Epithelial cell of proximal tubule (primary cell): ENCODE measurements at places on chromosomes 4 and X. TPM values are rescaled to one million over a fixed set of nuclear protein-coding genes. Genes with fewer than 3 reads are reported as not detected.

LRCH2 gene
- total RNA-seq, result 0.75 and 2.2 TPM in 2 replicates

ART3 gene
- not detected in 2 replicates for total RNA-seq

UBA6 gene
- total RNA-seq, result 69.2 and 100 TPM in 2 replicates

RCHY1 gene
- total RNA-seq, result 11.2 and 37.3 TPM in 2 replicates

ITIH6 gene
- total RNA-seq, result not detected in 2 replicates

LPAR4 gene
- 0.52 and 4.5 TPM in 2 replicates for total RNA-seq

F8 gene
- total RNA-seq, result 0.22 and 2.5 TPM in 2 replicates

CT83 gene
- not detected in 2 replicates for total RNA-seq

CHM gene
- total RNA-seq, result 12.0 and 15.0 TPM in 2 replicates

ASMT gene
- not detected in 2 replicates for total RNA-seq

- no peak for DNase-seq
These were observed 58.4 kb downstream of the RXFP1 start for GRCh38 chr4:158580064-158580463.

DNA sequence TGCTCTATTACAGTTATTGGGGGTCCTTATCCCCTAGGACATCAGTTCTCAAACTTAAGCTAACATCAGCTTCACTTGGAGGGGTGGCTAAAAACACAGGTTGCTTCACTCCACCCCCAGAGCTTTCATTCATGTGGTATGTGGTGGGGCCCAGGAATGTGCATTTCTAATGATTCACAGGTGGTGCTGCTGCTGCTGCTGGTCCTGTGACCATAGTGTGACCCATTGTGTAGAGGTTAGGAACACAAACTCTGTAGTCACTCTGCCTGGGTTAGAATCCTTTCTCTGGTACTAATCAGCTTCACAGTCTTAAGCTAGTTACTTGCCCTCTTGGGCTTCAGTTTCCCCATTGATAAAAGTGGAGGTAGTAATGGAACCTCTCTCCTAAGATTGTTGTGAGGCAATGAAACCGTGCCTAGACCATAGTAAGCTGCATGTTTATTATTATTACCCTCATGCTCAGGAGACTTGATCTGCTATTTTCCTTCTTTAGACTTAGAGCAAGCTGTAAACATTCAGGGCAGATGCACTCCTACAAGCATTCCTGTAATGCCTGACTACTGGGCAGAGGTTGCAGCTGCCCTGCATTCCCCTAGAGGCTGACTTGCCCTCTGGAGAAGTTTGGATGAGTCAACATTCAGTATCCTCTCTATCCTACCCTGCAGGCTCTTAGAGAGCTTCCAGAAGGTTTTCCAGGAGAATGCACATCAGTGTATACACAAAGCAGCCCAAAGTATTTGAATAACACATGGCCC lies 94.1 kb upstream of the ACSL4 start:
- peak; percentile 77 for DNase-seq

GRCh38 chrX:144335402-144335801 lies 451.5 kb downstream of the UBE2NL start:
- no peak for DNase-seq

DNA sequence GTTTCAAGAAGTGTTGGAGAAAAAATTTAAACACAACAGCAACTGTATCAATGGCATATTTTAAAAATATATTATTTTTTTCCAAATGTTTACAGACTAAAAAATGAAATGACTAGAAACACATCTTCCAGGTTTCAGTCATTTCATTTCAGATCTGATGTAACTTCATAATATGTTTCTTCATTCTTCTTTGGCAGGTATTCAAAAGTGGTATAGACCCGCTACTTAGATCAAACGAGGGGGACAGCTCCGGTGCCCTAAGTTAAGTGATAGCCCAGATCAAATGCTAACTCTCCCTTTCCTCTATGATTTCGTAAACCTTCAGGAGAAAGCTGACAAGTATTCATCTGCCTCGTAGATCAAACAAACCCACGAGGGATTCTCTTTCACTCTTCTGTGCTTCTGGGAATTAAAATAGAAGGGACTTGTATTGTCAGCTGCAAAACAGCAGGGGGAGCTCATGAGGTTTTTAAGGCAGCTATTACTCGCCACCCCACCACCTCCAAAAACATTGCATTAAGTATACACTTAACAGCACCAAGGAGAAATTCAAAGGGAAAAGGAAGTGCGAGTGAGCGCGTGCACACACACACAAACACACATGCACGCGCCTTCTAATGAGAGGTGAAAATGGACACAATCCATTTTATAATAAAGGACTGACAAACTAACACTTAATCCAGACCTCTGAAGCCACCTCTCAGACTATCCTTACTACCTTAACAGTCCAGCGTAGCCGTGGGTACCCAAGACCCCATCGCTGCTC lies 21.4 kb downstream of the HELT start:
- DNase-seq, result no peak

GRCh38 chr4:127124919-127125318 lies 507.8 kb upstream of the INTU start:
- no peak for DNase-seq

GRCh38 chr4:146981651-146982050 lies 36.0 kb upstream of the TTC29 start:
- no peak for DNase-seq

- no peak for DNase-seq
These were observed 1925.5 kb downstream of the PCDH7 start for GRCh38 chr4:32645653-32646052.

DNA sequence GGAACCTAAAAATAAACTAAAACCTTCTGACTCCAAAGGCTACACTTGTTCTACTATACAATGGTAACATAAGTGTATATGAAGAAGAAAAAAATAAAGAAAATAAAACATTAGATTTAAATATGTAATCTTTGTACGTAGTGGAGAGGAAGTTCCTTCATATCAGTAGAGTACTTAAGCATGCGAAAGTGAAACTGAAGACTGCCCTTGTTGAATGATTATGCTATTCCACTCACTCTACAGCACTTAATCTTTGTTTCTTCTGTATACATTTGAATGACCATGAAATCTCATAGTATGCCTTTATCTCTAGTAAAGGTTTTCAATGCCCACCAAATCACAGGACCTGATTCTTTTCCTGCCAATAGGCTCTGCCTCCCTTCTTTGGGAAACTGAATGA lies 78.9 kb downstream of the NDST3 start:
- no peak for DNase-seq

DNA sequence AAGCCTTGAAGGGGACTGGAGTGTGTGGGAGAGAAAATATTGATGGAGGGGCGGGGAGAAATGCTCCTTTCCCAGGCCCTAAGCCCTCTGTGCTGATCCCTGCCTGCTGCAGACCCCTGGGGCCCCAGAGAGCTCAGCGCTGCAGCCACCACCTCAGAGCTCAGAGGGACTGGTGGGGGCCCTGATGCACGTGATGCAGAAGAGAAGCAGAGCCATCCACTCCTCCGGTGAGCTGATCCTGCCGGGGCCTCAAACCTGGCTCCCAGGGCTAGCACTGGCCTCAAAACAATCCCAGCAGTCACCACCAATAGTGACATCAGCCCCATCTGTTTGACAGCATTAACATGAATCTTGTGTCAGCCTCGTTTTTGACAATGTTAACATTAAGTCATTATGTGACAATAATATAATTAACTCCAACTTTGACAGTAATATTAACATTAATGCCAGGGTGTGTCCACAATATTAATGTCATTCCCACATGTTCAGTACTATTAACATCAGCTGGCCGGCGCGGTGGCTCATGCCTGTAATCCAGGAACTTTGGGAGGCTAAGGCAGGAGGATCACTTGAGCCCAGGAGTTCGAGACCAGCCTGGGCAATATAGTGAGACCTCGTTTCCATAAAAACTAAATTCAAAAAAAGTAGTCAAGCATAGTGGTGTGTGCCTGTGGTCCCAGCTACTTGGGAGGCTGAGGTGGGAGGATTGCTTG lies 5.8 kb downstream of the WAS start:
- DNase-seq, result no peak

DNA sequence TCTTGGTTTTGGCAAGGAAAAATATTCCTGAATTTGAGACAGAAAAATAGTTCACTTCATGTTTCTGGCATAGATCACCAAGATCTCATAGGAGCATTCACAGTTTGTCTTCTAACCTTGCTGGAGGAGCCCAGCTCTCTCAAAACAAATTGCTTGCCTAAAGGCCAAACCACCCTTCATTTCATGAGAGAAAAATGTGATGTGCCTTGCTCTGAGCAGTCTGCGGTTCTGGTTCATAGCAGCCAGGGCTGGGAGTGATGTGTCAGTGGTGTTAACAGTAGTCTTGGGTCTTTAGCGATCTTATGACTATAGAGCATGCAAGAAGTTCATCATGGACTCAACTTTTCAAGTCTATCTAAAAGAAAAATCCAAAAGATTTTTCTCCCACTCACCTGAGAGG lies 183.3 kb downstream of the DCLK2 start:
- DNase-seq, result no peak

- DNase-seq, result peak; percentile 18
These were observed 136.2 kb upstream of the BMPR1B start for GRCh38 chr4:94621491-94622080.

GRCh38 chrX:155766321-155766720 lies 114.8 kb upstream of the VAMP7 start:
- DNase-seq, result no peak

- no peak for DNase-seq
These were observed 51.9 kb downstream of the MAOA start for GRCh38 chrX:43707812-43708548.

DNA sequence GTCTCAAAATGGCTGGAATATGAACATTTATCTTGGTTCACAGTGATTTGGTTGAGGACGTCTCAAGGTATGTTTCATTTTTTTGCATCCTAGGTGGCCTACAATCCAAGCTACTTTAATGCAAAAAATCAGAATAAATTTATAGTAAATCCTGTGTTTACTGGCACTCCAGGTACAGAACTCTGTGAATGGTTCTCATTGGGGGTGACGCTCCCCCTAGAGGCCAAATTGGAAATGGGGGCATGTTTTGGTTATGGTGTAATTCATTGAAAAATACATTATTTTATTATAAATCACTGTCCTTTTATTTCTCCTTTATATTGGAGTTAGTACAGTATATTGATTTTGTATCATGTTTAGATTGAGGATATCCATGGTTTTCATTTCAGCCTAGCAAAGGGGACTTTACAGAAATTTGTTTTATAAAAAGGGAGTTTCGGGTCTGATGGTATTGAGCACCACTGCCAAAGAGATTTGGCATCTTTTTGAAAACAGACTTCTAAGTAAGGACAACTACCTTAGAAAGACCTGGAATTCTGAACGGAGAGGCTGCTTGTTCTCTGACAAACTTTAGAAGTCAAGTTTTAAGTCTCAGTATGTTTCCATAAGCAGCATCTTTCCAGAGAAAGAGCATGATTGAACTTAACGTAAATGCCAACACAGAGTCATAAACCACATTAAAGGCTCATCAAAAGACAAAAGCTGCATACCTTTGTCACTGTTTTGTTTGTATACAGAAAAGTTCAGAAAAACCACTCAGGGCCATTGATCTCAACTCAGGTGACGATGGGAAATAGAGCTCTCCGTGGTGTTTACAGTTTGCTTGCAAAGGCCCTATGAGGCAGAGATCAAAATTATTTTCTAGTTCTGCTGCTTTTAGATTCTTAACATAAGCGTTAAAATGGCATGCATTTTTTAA lies 19.4 kb downstream of the MTM1 start:
- DNase-seq, result no peak

GRCh38 chr4:79915246-79915645 lies 157.8 kb downstream of the ANTXR2 start:
- DNase-seq, result no peak

GRCh38 chr4:185381288-185382196 lies 14.2 kb downstream of the LRP2BP start:
- DNase-seq, result no peak

DNA sequence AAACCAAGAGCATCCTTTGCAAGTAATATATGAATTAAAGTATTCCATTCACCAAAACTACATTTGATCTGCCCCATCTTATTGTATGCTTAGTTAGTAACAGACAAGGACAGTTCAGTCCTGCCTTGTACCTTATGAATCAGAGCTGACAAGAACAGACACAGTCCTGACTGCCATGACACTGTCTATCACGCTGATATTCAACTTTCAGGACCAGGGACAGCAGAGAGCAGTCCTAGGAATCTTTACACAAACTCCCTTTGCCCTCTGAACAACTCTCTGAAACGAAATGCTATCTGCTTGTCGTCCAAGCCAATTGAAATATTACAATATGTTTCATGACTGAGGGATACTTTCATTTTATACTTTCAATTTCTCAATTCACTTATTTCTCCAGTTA lies 268.6 kb upstream of the VCX start:
- no peak for DNase-seq

DNA sequence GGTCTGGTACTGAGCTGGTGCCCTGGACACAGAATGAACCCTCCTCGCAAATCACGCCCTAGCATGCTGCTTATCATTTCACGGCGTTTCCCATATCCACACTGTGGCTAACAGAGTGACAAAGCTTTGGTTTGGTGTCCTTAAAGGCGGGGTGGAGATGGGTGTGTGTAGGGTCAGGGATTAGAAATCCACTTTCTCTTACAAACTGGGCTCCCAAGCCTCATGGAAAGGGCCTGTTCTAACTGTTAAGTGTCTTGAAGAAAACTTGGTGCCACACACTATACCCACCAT lies 735 bp upstream of the CHRDL1 start:
- no peak for DNase-seq

DNA sequence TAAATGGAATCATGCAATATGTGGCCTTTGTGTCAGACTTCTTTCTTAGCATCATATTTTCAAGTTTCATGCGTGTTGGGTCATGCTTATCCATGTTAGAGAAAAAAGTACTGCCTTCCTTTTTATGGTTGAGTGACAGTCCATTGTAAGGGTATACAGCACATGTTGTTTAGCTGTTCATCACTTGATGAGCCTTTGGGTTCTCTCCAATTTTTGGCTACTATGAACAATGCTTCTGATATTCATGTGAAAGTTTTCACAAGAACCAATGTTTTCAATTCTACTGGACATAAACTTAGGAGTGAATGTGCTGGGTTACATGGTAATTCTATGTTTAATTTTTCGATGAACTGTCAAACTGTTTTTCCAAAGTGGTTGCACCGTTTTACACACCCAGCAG lies 28.1 kb upstream of the LNX1 start:
- no peak for DNase-seq

GRCh38 chr4:2059726-2060602 lies 837 bp downstream of the NAT8L start:
- DNase-seq, result no peak
